Neural crest cell (in vitro differentiated cells): ENCODE measurements at places on chromosomes 3 and 15.

- no peak for DNase-seq
These were observed 15.6 kb downstream of the SEMA3F start for GRCh38 chr3:50170689-50171088.

GRCh38 chr15:95590533-95591044, 739.9 kb upstream of the NR2F2 start:
- DNase-seq: no peak

GRCh38 chr3:94776401-94776915, 713.6 kb downstream of the NSUN3 start:
- DNase-seq: no peak

DNA sequence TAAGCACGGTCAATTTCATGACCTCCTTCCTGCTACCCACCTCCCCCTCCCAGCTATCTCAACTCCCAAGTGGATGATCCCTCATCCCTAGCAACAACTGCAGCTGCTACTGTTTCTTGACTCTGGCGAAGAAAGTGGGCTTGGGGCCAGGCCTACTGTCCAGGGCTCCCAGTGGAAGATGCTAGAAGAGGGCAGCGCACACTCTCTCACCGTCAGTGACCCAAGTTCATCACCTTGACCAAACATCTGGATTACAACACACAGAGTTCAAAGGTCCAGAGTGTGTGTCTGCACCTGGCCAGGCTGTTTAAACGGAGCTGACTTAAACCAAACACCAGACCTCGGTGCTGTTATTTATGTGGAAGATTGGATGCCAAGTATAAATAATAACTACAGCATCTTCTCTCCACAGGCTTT, 385.6 kb downstream of the SHQ1 start:
- DNase-seq: no peak

- DNase-seq: no peak
These were observed 249.9 kb downstream of the CADPS start for GRCh38 chr3:62625268-62625667.

DNA sequence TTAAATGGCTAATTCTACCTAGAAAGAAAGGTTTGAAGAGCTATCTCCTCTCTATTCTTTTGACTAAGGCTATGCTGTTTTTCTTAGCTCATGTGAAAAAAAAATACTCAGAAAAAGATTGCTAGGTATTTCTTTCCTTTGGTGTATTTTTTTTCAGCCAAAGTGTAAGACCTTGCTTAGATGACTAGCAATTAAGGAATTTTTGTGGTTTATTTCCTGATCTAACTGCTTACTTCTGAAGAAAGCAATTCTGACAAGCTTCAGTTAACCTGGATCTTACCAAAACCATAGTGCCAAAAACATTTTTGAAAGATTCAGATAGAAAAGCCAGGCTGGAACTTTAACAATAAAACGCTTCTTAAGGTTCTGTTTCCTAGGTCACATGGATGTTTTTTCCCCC, 315.6 kb downstream of the SOX2 start:
- no peak for DNase-seq

DNA sequence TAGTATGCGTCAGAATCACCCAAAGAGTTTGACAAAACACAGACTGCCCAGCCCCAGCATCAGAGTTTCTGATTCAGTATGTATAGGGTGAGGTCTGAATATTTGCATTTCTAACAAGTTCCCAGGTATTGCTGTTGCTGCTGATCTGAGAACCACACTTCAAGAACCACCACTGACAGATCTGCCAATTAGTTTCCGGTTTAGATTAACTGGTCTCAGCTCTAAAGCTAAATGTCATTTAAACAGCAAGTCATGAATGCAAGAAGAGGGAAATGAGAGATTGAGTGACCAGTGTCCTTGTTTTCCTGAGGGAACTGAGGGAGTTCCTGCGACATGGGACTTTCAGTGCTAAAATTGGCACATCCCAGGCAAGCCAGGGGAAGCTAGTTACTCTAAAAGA, 305.0 kb downstream of the ZNF385D start:
- no peak for DNase-seq

DNA sequence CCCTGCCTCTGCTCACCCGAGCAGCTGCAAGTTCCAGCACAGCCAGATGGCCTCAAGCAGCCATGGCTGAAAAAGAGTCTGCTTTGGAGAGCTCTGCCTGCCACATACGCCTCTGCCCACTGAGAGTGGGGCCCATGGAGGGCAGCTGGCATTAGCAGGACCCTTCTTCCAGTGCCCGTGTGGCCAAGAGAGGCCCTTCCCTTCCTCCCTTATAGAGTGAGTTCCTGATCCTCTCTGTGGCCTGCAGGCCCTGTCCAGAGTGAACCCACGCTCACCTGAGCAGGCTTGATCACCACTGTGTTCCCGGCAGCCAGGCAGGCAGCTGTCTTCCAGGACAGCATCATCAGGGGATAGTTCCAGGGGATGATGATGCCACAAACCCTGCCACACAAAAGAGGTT, 41.4 kb upstream of the SLC41A3 start:
- no peak for DNase-seq

DNA sequence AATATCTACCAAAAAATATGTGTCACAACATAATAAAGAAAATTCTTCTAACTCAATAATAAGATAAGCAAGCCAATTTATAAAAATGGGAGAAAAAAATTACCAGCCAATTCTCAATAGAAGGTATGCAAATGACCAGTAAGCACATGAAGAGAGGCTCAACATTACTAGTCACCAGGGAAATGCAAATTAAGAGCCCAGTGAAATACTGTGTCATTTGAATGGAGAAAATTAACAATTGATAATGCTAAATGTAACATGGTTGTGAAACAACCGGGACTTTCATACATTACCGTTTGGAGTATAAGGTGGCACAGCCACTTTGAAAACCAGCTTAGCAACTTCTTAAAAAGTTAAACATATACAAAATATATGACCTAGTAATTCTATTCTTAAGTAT, 460.7 kb downstream of the IGSF11 start:
- no peak for DNase-seq
